Activated T-cell treated with anti-CD3 and anti-CD28 coated beads, Interleukin-2, amount 50 U/mL, for 24 hours (primary cell): ENCODE measurements at places on chromosomes 4 and X.
A peak's percentile ranks its signal among the peaks of the same experiment; 100 is the strongest.

DNA sequence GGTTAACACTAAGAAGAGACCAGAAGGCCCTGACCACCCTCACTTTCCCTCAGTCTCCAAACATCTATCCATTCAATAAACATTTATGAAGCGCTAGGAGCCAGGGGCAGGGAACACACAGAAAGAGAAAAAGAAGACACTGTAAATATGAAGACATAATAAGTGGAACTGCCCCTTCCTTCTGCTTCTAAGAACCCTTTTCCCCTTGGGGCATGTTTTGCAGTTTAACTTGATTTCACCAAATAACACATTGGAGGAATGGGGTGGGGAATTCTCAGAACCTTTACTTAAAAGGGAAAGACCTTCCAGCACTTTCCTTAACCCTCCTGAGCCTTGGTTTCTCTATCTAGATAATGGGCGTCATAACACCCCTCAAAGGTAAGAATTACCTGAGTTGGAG, 42.3 kb downstream of the RBM47 start:
- no peak for DNase-seq

GRCh38 chr4:128347930-128348660, 60.5 kb upstream of the PGRMC2 start:
- no peak for DNase-seq

DNA sequence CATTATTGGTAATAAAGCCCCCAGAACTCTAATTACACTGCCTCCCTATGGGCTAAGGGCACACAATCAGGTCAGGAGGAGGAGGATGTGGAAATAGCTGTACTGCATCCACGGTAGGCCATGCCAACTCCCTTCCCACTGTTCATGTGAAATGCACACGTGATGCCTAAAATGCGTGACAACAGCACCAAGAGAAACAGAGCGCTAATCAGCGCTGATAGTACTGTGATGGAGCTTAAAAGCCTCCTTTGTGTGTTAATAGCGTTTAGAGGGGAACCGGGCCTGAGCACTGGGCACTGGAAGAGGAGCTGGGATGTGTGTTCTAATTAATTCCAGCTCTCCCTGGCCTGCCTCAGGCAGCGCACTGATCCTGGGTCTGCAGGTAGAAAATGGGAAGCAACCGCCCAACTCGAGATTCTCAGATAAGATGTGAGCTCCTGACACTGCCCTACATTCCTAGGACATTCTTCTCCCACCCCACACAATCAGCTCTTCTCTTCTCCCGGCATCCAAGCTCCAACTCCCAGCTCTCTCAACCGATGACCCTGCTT, 12.9 kb downstream of the DCTD start:
- DNase-seq: no peak

GRCh38 chrX:119118780-119119395, 8.7 kb downstream of the KIAA1210 start:
- DNase-seq: peak; percentile 68

DNA sequence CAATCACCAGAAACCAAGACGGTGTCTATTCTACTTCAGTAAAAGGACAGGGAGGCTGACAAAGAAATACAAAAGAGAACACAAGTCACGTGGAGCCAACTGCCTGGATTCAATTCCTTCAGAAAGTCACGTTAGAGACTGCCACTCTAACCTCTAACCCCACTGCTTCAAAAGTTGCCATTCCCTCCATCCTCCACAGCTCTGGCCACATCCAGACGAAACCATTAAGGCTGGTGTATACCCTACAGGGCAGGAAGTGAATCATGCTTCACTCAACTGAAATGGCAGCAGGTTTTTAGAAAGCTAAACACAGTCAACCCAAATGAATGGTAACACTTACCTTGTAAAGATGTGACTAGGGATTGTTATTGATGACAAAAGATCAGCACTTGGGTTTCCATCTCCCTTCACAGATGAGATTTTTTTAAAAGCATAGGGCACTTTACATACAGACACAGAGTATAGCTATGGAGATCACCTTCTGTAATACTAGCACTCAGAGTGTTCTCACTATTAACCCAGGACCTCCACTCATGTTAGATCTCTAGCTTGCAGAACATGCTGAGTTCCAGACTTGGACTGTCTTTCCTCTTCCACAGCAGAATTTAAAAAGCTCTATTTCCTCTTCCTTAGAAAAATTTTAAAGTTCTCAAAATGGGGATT, 37.4 kb downstream of the MAML3 start:
- DNase-seq: no peak

DNA sequence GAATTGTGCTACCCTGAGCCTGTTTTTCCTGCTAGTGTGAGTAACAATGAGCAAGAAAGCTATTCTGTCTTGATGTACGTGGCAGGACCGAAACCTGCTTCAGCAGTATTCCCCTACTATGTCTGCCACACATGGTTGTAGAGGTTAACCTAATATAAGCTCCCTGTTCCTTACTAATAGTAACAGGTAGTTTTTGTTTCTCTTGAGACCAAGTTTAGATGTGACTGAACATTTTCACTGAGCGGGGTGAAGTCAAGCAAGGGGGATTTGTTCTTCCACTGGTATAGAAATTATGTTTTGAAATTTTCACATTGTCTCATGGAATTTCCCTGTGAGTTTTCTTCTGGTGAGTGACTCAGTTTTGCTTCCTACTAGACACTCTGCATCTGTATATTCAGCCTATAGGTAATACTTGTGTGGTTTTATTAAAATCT, 37.3 kb downstream of the RRAGB start:
- no peak for DNase-seq

GRCh38 chr4:10098780-10099160, 17.8 kb downstream of the WDR1 start:
- DNase-seq: peak; percentile 58

DNA sequence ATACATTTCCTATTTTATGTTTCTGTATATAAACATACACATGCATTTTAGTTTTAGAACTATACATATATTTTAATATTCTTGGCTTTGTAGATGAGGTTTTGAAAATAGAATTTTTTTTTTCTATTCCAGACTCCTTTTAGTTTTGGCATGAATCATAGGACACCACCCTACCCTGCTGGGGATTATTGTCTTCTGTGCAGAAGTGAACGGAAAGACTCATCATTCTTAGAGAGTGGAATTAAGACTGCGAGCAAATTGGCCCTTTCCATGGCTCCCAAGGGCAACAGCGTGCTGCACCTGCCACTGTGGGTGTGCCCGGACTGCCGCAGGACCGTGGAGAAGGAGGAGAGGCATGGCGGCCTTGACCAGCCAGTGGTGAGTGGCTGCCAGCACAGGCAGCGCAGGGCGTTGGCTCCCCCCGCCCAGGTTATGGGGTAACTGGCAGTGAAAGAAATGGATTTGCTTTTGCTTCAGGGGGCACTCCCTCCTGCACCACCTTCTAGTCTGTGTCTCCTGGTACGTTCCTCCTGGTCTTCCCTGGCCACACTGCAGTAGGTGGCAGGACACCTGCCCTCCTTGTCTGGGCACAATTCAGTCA, 59.6 kb downstream of the FAM193A start:
- DNase-seq: peak; percentile 25

DNA sequence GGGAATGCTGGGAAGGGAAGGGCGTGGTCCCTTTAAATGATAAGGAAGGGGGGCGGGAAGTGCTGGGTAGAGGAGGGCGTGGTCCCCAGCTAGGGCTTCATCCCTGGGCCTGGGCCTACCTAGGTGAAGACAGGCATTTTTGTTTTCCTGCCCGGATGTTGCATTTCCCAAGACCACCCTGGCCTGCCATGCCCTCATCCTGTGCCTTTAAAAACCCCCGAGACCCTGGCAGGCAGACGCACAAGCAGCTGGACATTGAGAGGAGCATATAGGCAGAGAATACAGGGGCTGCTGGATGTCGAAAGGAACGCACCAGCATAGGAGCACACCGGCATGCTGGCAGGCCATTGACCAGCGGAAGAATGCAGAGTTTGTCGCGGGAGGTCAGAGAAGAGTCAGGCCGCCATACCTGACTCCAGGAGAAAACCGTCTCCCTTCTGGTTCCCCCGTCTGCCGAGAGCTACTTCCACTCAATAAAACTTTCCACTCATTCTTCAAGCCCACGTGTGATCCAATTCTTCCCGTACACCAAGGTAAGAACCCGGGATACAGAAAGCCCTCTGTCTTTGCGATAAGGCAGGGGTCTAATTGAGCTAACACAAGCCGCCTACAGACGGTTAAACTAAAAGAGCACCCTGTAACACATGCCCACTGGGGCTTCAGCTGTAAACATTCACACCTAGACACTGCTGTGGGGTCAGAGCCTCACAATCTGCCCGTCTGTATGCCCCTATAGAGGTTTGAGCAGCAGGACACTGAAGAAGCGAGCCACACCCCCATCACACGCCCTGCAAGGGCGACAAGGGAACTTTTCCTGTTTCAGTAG, 2.9 kb upstream of the AGA start:
- no peak for DNase-seq

- no peak for DNase-seq
Measured at GRCh38 chr4:153025406-153025805, 89.3 kb downstream of the FHDC1 start.

DNA sequence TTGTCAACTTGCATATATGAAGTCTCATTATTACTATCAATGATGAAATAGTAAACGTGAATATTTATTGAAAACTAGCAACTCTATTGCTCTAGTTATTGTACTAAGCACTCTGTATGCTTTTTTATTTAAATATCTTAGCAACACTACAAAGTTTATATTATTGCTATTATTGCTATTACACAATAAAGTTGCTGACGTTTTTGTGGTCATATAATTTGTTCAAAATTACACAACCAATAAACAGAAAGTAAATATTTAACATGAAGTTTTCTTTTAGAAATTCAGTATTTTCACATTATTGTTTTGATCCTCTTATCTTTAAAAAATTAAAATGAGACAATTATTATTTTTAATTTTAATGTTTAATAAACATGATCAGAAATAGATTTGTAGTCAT, 1521.1 kb upstream of the PCDH7 start:
- DNase-seq: no peak

DNA sequence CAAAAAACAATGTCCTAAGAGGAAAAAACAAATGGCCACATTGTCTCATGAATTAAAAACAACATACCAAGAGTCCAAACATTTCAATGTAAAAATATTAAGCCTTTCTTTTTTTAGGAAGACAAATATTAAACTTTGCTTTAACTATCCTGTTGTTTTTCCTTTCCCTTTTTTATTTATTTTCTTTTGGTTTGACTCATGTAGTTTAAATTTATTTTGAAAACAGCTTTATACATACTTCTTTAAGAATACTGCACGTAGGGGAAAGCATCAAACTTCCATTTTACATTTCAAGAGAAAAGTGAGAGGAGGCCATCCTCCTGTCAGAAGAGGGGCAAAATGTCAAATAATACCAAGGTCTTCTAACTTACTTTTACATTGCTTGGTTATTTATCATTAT, 8.7 kb downstream of the GAB1 start:
- DNase-seq: no peak
